Posterior vena cava (tissue), 2 donors: ENCODE measurements at places on chromosomes 1 and 21. TPM values are rescaled to one million over a fixed set of nuclear protein-coding genes. Genes with fewer than 3 reads are reported as not detected.

Gene TXLNA
- 44.8 TPM for total RNA-seq

Gene HTR1D
- total RNA-seq: not detected

Gene GFI1
- total RNA-seq: 0.76 TPM

Gene TCHHL1
- total RNA-seq: not detected
